ENCODE measurements at places on chromosomes 3 and 15.

- no peak for DNase-seq
These were observed 326.8 kb downstream of the MFSD1 start for GRCh38 chr3:159128628-159129027.

DNA sequence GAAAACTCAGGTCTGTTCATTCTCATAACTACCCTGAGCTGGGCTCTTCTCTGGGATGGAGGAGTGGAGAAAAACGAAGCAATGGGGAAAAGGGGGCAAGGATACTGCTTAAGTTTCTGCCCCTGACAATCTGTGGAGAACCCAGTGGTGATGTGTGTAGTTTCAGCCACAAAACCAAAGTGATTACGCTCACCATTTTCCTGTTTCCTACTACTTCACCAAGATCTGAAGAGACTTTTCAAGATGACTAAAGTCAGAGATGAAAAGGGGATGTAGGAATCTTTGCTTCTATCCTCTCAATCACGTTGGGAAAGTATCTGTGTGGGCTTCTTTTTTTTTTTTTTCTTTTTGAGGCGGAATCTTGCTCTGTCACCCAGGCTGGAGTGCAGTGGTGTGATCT is 8.3 kb upstream of the UBE2E1 start:
- no peak for DNase-seq

DNA sequence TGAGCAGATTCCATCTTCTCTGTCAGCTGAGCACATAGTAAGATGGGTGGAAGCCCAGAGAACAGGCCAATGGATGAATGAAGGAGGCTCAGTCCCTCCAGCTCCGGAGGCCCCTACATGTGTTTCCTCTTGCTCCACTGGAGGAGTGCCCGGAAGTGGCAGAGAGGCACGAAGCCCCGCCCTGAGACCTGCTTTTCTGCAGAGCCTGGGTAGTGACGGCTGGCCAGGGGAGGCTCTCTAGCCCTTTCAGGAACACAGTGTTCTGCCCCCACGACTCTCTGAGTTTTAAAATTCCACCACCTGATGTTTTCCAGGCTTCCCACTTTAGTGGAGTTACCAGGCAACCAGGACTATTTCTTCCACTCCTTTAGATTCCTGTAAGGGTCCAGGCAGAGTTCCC is 149.4 kb upstream of the SLC6A11 start:
- DNase-seq, result peak; percentile 16

- DNase-seq, result no peak
These were observed 77.2 kb upstream of the TSC22D2 start for GRCh38 chr3:150330872-150331271.

GRCh38 chr15:101795455-101795854 is 7.9 kb upstream of the OR4F6 start:
- no peak for DNase-seq

- DNase-seq, result no peak
These were observed 371.6 kb upstream of the ZNF385D start for GRCh38 chr3:22122567-22122966.

- DNase-seq, result no peak
These were observed 564.0 kb upstream of the TGFBR2 start for GRCh38 chr3:30042274-30042859.

GRCh38 chr15:68620721-68621527 is 42.1 kb downstream of the CORO2B start:
- DNase-seq, result peak; percentile 88

DNA sequence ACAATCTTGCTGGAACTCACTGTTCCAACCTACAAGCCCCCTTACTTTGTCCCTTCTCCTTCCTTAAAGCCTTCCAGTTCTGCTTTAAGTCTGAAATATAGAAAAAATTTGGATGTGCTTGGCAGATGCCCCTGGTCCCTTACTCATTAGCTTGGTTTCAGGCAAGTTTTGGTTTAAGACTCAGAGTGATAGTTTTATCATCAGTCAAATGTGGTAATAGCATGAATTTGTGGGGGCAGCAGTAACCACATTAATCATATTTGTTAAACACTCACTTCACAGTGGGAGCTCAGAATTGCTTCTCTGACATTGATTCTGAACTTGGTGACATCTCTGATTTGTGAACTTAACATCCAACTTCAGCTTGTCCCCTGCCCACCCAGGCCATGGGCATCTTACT is 58.3 kb upstream of the ALDH1A3 start:
- DNase-seq, result no peak

- no peak for DNase-seq
These were observed 2.5 kb upstream of the USF3 start for GRCh38 chr3:113698956-113699355.

DNA sequence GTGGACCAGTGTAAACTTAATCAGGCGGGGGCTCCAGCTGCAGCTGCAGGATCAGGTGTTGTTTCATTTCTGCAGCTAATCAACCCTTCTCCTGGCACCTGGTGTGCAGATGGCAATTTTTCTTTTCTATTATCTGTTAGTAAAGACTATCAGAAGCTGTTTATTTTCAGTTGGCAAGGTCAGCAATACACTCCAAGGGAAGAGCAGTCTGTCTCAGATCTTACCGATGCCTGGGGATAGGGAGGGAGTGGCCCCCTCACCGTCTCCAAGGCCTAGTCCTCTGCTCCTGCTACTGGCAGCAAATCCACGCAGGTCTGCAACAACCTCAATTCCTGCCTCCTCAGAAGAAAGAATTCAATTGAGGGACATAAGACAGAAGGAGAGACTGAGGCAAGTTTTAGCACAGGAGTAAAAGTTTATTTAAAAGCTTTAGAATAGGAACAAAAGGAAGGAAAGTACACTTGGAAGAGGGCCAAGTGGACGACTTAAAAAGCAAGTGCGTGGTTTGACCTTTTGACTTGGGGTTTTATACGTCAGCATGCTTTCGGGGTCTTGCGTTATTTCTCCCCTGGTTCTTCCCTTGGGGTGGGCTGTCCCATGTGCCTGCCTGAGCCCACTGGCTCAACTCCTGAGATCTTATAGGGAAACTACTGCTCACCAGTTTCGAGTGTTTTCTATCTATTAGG is 9.2 kb downstream of the CCRL2 start:
- DNase-seq, result no peak

DNA sequence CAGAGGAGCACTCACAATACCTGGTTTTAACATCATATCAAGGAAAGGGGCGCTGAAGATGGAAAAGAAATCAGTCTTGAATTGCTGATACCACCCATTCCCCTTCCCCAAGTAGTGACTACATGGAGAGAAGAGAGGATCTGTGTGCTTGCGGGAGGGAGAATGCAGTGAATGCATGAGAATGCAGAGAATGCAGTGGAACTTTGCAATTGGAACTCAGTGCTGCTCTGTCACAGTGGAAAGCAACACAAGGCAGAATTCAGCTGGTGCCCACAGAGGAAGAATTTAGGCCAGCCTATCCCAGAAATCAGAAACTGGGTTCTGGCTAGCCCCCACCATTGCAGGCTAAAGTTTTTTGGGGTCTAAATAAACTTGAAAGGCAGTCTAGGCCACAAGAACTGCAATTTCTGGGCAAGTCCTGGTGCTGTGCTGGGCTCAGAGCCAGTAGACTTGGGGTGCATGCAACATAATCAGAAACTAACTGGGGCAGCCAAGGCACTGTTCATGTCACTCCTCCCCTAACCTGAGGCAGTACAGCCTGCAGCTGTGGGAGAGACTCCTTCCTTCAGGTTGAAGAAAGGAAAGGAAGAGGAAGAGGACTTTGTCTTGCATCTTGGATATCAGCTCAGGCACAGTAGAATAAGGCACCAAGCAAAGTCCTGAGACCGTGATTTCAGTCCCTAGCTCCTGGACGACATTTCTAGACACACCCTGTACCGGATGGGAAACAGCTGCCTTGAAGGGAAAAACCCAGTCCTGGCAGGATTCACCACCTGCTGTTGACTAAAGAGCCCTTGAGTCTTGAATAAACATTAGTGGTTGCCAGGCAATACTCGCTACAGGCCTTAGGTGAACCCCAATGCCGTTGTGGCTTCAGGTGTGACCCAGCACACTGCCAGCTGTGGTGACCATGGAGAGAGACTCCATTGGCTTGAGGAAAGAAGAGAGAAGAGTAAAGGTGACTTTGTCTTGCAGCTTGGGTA is 329.3 kb downstream of the TBL1XR1 start:
- no peak for DNase-seq

DNA sequence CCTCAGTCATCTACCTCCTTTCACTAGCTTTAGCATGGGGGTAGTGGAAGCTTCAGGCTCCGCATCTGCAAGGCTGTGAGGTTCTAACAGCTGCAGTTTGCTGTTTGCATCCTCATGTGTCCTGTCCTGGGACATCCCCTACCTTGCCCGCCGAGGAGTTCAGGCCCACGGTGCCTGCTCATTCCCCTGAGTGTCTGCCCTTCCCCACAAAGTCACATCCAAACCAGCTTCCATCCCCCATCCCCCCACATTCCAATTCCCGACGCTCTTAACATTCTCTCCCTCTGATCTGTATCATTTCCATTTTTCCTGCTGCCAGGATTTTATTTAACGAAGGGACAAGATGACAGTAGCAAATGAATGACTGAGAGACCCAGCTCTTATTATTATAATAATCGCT is 43.8 kb downstream of the HRH1 start:
- no peak for DNase-seq

DNA sequence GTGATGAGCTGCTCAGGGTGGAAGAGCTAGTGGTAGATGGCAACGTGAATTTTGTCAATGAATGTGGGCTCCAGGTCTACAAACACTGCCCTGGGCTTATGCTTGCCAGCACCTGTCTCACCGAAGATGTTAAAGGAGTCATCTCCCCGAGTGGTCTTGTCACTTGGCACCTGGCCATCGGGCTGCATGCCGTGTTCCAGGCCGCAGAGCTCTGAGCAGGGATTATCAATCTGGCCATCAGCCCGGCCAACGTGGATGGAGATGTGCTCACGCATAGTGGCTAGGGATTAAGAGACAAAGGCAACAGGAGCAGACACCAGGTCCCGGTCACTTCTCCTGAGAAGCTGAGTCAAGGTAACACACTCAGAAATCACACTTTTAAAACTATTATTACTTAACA is 54.8 kb upstream of the ACTC1 start:
- DNase-seq, result no peak

DNA sequence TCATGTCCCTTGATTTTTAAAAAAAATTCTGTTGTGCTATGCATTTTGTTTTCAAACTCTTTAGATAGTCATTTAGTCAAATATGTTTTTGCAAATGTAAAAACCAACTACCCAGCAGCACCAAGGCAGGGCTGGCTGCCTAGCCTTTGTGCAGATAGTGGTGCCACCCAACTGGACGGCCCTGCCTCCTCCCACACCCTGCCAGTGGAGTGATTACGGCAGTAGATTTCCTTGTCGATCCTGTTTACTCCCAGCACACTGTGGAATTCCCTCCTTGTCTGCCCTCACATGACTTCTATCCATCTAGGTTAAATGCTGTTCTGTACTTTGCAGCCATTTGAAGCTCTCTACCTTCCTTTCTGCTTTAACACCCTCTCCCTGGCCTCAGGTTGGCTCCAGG is 79.4 kb upstream of the PLXNA1 start:
- DNase-seq, result no peak

- no peak for DNase-seq
These were observed 530.2 kb downstream of the MCTP2 start for GRCh38 chr15:94761574-94761973.

- DNase-seq, result no peak
These were observed 27.6 kb downstream of the ZFAND6 start for GRCh38 chr15:80087104-80087503.

DNA sequence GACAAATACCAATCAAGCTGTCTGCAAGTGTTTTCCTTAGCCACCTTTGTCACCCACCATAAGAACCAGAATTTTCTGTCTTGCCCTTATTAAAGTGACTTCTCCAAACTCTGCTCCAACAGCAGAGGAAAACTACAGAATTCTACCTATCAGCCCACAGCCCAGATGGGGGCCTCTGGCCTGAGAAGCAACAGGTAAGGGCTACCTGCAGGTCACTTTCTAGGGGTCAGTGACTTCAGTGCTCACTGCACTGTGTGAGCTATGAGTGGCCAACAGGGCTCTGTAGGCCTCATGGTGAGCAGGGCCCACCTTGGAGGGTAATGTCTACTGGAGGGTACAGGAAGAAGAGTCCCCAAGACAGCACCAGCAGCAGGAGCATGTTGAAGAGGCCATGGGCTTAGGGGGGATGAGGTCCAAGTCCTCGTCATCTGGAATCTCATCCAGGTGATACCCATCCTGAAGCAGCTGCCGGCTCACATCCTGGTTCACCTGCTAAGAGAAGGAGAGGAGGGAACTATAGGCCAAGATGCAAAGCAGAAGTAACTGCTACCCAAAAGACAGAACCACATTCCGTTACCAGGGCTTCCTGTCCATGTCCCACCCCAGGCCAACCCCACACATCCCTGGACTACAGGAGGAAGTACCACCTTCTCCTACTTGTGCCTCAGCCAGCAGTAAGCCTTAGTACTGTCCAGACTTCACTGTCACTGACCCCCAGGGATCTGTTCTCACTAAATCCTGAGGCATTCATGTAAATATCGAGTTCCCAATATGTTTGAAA is 4.2 kb downstream of the FAM219B start:
- no peak for DNase-seq

GRCh38 chr3:109057056-109057455 is 60.9 kb downstream of the MORC1 start:
- no peak for DNase-seq

- DNase-seq, result no peak
These were observed 37.3 kb downstream of the FSD2 start for GRCh38 chr15:82768414-82769054.

GRCh38 chr3:49805367-49805782 is 2.3 kb downstream of the INKA1 start:
- peak; percentile 16 for DNase-seq

GRCh38 chr3:4536260-4536659 is 43.1 kb downstream of the ITPR1 start:
- DNase-seq, result no peak

- DNase-seq, result no peak
These were observed 54.6 kb downstream of the DAPK2 start for GRCh38 chr15:63991706-63992105.

DNA sequence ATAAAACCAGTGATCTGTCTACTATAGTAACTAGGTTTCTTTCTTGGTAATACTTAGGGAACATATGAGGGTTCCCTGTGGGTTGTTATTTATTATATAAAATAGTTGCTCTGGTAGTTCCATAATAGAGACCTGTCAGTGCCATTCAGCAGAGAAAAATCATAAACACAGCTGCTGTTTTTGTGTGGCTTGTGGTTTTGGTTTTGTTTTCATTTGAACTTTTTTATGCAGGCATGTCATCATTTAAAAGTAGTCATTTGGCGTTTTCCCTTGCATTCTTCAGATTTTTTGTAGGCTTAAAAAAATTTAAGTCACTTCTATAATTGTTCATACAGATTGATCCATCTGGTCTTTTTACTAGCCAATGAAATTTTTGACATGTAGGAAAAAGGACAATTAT is 47.9 kb downstream of the PIK3CA start:
- no peak for DNase-seq

Measured in hypothalamus (tissue), 51 donors.